ENCODE measurements at places on chromosomes 11 and 22. TPM values are rescaled to one million over a fixed set of nuclear protein-coding genes. Genes with fewer than 3 reads are reported as not detected.

The CRYBA4 gene
- total RNA-seq = 3.3 TPM

The ZFPL1 gene
- total RNA-seq = 33.4 TPM

The BDNF gene
- 0.04 TPM for total RNA-seq

The UPK2 gene
- not detected for total RNA-seq

The BIK gene
- total RNA-seq = 0.20 TPM

The ANKK1 gene
- not detected for total RNA-seq

The TMEM191B gene
- total RNA-seq = 5.3 TPM

DNA sequence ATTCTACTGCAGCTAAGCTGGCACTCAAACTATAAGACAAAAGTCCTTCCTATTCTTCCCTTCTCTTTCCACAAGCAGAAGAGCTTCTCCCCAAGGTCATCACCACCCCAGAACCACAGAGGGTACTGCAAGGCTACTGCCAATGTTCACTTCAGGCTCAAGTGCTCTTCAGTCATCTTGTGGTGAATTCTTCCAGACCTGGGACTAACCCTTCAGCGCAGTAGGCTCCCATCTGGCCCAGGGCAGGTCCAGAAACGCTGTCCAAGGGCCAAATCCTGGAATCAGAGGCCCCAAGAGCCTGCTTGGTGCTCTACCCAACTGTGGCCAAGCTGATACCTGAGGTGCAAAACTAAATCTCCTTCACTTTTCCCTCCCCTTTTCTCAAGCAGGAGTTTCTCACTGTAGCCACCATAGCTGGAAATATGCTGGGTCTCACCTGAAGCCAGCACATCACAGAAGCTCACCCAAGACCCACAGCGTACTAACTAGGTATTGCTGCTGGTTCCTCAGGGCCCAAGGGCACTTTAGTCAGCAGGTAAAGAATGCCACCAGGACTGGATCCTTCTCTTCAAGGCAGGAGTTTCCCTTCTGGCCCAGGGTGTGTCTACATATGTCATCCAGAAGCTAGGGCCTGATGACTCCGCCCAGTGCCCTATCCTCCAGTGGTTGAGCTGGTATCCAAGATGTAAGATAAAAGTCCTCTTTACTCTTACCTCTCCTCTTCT is 27.8 kb downstream of the FCHSD2 start:
- no peak overlapping the region for H3K27ac ChIP-seq
- no peaks in the 10 kb centered on the region for H3K36me3 ChIP-seq
- H3K4me1 ChIP-seq = no peaks in the 10 kb centered on the region

DNA sequence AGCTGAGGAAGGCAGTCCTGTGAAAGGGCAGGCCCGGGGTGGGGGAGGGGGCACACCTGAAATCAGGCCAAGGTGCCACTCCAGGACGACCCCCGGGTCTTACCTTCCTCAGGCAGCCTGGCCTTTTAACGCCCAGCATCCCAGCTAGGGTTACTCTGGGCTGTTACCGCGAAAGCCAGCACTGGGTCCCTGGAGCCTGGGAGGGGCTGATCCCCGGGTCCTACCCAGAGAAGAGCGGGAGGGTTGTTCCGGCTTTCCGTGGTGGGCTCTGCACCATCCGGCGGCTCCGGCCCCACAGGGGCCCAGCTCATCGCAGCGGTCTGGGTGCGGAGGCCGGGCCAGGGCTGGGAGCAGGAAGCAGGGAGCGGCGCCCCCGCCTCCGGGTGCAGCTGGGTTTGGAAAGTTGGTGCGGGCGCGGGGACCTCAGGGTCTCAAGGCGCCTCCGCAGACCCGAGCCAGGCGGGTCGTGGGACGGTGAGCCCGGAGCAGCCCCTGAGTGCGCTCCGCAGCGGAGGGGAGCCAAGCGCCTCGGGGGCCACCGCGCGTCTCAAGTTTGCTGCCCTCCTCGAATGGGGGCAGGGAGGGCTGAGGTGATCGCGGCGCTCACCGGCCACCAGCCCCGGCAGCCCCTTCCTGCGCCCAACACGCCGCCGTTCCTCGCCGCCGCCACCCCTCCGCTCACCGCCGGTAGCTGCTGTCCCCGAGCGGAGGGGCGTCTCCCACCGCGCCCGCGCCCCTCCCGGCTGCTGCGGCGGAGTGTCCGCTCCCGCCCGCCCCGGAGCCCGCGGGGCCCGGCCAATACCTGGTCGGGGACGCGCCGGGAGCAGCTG is 831 bp downstream of the CHST1 start:
- H3K27ac ChIP-seq = no peak overlapping the region
- peaks cover 77% of the 10 kb centered on the region for H3K27me3 ChIP-seq
- no peaks in the 10 kb centered on the region for H3K4me1 ChIP-seq
- no peaks in the 10 kb centered on the region for H3K36me3 ChIP-seq
- peak; percentile 25 for DNase-seq

DNA sequence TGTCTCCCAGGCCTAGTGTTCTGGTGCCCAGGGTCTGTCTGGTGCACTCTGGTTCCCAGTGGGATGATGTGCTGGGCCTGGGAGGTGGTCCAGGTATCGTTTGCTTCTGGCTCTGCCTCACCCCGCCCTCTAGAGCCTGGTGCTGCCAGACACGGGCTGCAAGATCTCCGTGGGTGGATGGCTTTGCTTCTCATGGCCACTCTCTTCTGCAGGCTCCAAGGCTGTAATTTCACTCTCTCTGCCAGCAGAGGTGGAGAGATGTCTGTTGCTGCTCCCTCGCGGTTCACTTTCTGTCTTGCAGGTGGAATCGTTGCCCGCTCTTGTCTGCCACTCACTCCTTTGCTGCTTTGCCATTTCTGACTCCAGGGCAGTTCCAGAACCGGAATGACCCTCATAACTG is 13.4 kb downstream of the NADSYN1 start:
- no peaks in the 10 kb centered on the region for H3K27me3 ChIP-seq
- peaks cover 31% of the 10 kb centered on the region for H3K36me3 ChIP-seq
- H3K4me1 ChIP-seq = no peaks in the 10 kb centered on the region
- H3K4me3 ChIP-seq = no peak overlapping the region
- H3K27ac ChIP-seq = no peak overlapping the region
- DNase-seq = no peak

All from K562 (cell line).